ENCODE measurements at places on chromosomes 3 and 15.
A peak's percentile ranks its signal among the peaks of the same experiment; 100 is the strongest.

DNA sequence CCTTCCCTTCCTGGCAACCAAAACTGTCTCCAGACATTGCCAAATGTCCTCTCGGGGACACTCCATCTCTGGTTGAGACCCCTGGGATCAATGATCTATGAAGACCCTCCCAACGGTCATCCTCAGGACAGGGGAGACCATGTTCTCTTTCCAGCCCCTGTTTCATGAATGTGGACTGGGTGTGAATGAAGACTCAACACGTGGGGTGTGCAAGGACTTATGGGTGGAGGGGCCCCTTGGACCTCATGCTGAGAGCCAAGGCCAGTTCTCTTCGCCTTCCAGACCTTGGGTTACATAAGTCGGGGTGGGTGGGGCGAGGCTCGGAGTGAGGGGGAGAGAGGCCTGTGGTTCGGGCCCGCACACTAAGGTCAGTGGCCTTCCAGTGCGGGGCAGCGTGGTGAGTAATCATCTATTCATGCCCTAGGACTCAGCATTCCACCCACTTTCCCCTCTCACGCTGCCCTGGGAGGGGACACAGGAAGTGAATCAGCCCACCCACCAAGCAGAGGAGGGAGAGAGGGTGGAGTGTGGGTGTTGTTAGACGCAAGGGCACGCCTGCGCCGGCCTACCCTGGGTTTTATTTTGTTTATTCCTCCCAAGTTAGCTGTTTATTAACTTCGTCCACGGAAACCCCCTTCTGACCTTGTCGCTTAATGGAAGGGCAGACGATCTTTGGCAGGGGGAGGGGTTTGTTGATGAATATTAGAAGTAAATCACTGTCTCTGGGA, 6.7 kb downstream of the PAQR5 start:
- no peak for DNase-seq

- no peak for DNase-seq
Observed at GRCh38 chr15:69758810-69759790, 306.5 kb downstream of the RPLP1 start.

GRCh38 chr3:45597581-45597980, 3.0 kb downstream of the LIMD1 start:
- DNase-seq = no peak

- DNase-seq = peak; percentile 1
Observed at GRCh38 chr15:45133561-45133920, 3.7 kb downstream of the DUOX1 start.

- DNase-seq = no peak
Observed at GRCh38 chr3:126713199-126713598, 9.2 kb downstream of the CHCHD6 start.

GRCh38 chr3:41202834-41203345, 3.6 kb downstream of the CTNNB1 start:
- peak; percentile 5 for DNase-seq

DNA sequence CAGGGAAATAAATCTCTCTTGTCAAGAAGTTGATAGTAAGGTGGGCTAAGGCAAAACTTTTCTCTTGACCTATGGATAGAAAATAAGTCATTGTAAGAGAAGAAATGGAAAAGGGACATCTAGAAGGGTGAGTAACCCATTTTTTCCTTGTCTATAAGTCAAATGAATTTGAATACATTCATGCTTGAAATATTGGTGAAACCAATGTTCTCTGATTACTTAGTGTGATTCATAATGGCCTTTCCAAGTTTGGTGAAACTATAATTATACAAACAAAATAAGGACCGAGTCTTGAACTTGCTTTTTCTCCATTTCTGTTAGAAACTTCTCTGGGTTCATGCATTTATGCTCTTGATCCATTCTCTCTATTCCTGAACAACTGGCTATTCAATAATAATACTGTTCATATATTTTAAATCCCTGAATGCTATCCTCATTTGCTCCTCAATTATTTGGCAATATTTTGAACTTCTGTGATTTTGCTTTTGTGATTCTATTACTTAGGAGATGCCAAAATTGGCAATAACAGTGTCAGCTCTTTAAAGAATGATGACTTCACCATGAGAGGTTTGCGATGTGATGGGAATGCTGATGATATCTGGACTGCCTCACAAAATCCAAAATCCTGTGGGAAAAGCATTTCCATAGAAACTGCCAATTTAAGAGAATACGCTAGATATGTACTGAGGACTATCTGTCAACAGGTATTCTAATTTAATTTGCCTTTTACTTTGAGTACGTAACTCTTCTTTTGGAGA, 12.3 kb downstream of the P2RY12 start:
- DNase-seq = no peak

GRCh38 chr15:98893401-98893800, 114.2 kb downstream of the PGPEP1L start:
- DNase-seq = no peak

- DNase-seq = no peak
Observed at GRCh38 chr3:178381971-178382448, 154.2 kb upstream of the KCNMB2 start.

DNA sequence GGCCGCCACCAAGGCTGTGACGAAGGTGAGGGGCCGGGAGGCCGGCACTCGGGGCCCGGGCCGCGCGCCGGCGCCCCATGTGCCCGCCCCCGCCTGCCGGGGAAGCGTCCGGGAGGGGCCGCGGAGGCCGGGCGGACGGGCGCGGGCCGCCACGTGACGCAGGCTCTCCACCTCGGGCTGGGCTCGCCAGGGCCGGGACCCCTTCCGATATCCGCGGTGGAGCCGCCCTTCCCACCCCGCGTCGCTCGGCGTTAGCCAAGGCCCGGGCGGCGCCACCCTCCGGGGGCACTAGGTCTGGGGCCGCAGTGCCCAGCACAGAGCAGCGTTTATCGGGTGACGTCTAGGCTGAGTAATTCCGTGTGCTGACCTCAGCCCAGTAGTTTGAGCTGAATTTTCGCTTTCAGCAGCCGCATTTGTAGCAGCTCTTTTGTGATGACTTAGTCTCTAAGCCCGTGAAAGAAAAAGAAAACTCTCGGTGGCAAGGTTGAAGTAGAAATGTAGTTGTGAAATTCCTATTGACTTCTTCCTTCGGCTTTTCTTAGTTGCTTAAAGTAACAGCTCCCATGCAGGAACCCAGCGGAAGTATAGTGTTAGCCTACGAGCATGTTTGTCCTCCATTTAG, 885 bp downstream of the CDV3 start:
- DNase-seq = no peak

GRCh38 chr3:55519019-55519418, 31.9 kb upstream of the WNT5A start:
- DNase-seq = no peak

GRCh38 chr15:99430881-99431401, 134.8 kb upstream of the MEF2A start:
- no peak for DNase-seq

GRCh38 chr3:58369876-58370275, 37.2 kb downstream of the PXK start:
- DNase-seq = no peak

DNA sequence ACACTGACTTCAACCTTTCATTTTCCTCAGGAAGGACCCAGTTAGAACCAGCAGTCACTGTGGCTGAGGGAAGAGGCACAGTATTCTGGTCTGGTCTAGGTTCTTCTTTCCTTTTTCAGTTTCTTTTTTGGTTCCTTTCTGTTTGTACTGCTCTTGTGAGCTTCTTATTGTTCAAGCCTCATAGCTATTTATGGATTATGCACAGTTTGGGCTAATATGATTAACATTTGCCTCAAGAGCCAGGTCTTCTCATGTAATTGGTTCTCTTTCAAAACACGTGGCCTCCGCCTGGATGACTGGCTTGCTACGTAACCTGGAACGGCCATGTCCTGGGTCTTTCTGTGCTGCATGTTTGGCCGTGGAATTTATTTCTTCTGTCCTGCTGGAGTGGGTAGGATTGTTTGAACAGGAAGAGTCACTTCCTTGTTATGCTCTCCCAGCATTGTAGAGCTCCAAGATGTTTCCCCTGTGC, 43.3 kb downstream of the RBMS3 start:
- no peak for DNase-seq

- DNase-seq = no peak
Observed at GRCh38 chr3:118938183-118938961, 96.3 kb downstream of the IGSF11 start.

GRCh38 chr15:77067691-77068367, 3.1 kb downstream of the TSPAN3 start:
- DNase-seq = no peak

GRCh38 chr15:91264651-91265351, 164.7 kb downstream of the SV2B start:
- no peak for DNase-seq

DNA sequence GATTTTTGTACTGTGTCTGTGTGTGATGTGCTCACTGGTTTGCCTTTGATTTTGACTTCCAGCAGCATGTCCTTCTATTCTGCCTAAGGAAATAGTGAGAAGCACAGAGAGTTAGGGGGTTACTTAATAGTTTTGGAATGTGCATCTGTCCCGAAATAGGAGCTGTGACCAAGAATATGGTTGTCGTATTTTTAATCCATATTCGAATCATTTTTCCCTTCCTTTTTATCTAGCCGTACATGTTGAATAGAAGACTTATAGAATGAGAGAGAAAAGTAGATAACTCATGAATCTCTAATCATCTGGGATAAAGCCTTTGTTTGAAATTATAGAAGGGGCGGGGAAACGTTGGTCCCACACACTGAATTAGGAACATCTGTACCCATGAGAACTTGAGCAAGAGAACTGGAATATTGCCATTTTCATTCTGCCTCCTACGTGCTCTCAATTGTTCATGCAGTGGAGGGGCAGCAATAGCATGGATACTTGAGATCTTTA, 23.6 kb downstream of the CRTC3 start:
- no peak for DNase-seq

GRCh38 chr15:43911235-43911781, 84.5 kb downstream of the WDR76 start:
- DNase-seq = no peak

DNA sequence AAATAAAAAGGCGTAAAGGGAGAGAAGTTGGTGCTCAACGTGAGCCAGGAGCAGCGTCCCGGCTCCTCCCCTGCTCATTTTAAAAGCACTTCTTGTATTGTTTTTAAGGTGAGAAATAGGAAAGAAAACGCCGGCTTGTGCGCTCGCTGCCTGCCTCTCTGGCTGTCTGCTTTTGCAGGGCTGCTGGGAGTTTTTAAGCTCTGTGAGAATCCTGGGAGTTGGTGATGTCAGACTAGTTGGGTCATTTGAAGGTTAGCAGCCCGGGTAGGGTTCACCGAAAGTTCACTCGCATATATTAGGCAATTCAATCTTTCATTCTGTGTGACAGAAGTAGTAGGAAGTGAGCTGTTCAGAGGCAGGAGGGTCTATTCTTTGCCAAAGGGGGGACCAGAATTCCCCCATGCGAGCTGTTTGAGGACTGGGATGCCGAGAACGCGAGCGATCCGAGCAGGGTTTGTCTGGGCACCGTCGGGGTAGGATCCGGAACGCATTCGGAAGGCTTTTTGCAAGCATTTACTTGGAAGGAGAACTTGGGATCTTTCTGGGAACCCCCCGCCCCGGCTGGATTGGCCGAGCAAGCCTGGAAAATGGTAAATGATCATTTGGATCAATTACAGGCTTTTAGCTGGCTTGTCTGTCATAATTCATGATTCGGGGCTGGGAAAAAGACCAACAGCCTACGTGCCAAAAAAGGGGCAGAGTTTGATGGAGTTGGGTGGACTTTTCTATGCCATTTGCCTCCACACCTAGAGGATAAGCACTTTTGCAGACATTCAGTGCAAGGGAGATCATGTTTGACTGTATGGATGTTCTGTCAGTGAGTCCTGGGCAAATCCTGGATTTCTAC, at the start of gene RARB:
Gene RARB (plus strand): TSS at position 322 of the 847 bp plus-strand sequence. CDS start 469 bp downstream, at position 791.
- DNase-seq = peak; percentile 10

GRCh38 chr15:93288728-93289294, 199.8 kb upstream of the RGMA start:
- no peak for DNase-seq

- DNase-seq = no peak
Observed at GRCh38 chr15:83927704-83928391, 273.9 kb downstream of the ADAMTSL3 start.

- DNase-seq = no peak
Observed at GRCh38 chr3:48157202-48157840, 30.9 kb downstream of the CDC25A start.

DNA sequence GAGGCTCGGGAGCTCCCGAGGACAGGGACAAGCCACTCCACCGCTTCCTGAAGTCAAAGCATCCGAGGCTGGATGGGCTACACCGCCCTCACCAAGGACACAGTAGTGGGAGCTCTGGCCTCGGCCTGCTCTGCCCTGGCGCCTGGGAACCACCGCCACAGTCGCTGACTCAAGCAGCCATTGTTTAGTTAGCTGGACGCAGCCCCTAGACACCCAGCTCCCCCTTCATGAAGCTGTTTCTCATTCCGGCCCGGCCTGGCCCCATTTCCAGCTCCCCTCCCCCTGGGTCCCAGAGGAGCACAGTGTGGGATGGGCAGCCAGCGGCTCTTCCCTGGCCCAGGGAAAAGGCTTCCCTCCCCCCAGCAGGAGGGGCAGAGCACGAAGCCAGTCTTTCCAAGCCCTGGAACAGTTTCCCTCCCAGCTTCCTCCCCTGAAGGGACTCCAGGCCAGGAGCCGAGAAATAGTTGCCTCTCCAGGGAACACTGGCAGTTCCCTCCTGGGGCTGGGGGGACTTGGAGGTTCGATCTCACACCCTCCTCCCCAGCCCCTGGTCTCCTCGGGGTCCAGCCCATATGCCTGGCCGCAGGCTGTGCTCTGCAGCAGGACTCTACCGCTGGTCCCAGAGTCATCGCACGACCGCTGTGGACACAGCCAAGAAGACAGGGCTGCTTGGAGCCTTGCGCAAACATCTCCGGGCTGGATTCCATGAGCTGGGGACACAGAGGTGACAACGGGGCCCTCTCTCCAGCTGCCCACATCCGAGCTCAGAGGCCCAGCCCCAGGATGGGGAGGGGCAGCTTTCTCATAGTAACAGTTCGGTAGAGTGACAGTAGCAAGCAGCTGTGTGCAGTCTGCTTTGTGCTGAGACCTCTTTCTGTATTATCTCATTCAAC, 10.0 kb downstream of the PLXND1 start:
- DNase-seq = no peak

- DNase-seq = peak; percentile 22
Observed at GRCh38 chr3:170372190-170372879, 14.8 kb downstream of the SKIL start.

DNA sequence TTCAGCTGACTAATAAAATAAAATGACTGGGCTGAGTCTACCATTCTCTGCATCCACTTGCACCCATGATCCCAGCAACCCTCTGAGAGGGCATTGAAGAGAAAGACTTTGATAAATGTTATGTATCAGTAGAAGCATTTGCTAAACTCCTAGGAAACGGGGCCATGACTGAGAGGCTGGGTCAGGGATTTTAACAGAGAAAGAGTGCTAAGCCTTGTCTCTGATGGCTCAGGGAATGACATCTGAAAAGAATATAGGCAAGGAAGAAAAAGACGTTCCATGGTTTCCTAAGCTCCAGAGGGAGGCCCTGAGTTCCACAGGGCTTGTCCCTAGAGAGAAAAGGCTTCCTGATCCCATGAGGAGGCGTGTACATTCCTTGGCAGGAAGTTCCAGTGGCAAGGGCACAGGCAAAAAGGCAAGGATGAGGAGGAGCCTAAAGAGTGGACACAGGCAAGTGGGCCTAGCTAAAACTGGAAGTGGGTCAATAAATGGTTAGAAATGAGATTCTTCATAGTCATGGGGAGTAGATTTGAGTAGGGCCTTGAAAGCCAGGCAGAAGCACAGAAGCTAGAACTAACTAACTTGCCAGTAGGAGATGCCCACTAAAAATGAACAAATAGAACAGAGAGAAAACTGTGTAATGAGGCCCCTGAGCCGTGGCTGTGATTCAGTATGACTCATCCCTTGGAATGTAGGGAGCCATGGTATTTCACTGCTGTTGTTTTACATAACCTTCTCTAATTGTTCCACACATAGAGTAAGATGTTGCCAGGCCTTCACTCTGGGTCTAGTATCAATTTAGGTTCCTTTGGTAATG, 44.9 kb upstream of the MANF start:
- no peak for DNase-seq
